ENCODE measurements at places on chromosomes 16 and 17. TPM values are rescaled to one million over a fixed set of nuclear protein-coding genes. Genes with fewer than 3 reads are reported as not detected.

The PYDC1 gene
- total RNA-seq = not detected

The TTLL6 gene
- total RNA-seq = not detected

The CBX2 gene
- 1.0 TPM for total RNA-seq

The MMP28 gene
- 11.3 TPM for total RNA-seq
